ENCODE measurements at places on chromosomes 12 and 14.

DNA sequence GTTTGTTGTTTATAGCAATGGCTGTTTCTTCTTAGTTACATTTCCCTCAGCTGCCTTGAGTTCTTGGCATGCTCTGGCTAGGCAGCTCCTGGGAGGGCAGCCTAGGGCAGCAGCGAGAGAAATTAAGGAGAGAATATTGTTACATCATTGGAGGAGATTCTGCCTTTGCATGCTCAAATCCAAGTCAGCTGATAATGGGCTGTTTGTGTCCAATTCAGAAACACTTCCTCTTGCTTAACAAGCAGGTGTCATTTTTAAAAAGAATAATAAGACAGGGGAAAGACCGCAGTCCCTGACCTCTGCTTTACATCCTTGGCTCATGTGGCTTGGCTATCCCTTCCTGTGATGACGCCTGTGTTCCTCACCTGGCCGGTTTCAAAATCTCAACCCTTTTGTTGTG lies 76.9 kb downstream of the ESR2 start:
- DNase-seq, result no peak

DNA sequence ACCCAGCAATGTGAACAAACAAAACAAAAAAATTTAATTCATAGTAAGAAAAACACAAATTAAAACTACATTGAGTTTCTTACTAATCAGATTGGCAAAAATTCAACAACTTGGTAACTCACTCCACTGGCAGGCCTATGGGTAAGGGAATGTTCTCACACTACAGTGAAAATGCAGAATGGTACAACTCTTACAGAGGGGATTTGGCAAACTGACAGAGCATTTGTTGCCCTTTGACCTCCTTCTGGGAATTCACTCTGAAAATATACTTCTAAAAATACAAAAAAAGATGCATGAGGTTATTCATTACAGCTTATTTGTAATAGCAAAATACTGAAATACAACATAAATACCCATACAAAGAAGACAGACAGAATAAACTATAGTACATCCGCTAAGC lies 32.8 kb downstream of the ABCD2 start:
- no peak for DNase-seq

DNA sequence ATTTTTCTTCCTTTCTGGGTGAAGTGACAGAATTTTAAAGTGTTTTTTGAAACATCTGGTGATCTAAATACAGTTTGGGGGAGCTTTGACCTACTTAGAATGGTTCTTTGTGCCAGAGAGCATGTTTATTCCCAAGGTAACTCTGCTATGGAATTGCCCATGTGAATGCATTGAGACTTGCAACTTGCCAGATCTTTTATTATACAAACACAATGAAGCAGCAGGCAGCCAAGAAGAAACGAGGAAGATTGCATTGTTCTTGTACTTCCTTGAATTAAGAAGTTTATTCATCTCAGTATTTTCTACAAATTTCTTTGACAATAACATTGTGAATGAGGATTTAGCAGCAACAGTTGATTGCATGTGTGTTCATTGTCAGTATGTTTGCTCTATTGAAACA lies 55.5 kb downstream of the FGD4 start:
- no peak for DNase-seq

DNA sequence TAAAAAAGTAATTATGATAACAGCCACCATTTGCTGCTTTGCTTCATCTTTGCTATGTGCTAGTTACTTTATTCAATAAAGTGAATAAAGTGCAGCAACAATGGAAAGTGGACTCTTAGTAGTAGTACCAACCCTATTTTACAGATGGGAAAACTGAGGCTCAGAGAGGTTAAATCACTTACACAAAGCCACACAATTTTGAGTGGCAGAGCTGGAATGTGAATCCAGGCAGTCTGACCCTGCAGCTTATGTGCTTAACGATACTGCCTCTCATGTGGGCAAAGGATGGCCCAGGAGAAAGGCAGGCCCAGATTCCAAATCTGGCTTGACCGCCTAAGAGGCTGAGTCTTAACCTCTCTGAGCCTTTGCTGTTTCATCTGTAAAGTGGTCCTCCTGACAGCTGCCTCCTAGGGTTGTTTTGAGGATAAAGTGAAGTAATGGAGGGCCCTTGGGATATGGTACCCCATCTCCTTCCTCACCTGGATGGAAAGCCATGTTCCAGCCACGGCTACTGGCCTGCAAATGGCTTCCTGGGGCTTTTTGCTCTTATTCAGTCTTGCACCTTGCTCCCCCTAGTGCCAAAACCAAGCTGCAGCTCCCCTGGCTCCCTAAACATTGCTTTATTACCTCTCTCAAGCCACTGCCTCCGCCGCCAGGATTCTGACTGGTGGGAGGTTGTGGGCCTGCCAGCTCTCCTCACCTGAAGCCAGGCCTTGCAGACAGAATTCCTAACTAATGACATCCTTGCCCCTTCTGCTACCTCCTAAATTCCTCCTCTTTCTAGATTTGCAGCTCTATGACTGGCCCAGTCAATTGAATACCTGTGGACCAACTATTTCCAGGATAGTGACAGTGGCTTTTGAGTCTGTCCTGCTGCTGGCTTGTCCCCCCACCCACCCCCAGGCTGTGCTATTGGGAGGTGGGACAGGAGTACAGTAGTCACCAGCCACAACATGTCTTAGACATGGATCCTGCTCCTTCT lies 283.3 kb upstream of the PWP1 start:
- DNase-seq, result peak; percentile 35

GRCh38 chr12:127231371-127231770 lies 1035.6 kb upstream of the TMEM132C start:
- no peak for DNase-seq

DNA sequence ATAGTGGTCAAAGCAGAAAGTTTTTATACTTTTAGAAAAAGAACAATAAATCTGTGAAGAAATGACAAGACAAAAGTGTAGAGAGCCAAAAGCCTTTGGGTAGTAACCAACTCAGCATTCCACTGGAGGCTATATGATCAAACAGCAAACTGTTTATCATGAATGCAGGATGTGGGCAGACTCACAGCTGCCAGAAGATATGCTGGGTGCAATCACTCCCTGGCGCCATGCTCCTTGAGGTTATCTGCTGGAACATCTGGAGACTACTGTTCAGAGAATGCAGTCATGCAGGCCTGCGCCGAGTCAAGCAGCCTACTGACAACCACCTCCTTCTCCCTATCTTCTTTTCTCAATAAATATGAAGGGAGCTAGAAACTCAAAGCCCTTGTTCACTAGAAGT lies 49.0 kb upstream of the SLC8A3 start:
- DNase-seq, result no peak

DNA sequence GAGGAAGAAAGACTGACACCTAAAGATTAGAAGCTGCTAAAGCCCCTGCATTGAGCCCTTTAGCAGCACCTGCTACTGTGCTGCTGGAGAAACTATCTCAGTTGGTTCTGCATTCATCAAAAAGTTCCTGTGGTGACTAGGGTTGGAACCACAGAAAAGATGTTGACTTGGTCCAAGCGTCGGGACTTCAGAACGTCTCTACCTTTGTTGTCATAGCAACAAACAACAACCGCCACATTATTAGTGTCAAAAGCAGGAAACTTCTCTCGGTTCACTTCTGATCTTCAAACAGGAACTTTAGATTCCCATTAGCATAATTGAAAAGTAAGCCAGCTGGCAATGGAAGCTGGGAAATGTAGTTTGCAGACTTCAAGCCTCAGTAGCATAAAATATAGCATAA lies 368.0 kb downstream of the SEC23A start:
- no peak for DNase-seq
